ENCODE measurements at places on chromosomes 6 and 20. TPM values are rescaled to one million over a fixed set of nuclear protein-coding genes. Genes with fewer than 3 reads are reported as not detected.

The TRIM40 gene
- not detected for total RNA-seq

The ACTL10 gene
- not detected for total RNA-seq

The WFDC2 gene
- total RNA-seq: not detected

The HLA-DQB1 gene
- total RNA-seq: 5.4 TPM

The CTCFL gene
- total RNA-seq: not detected

The KCNK15 gene
- 0.46 TPM for total RNA-seq

The PIM1 gene
- 37.6 TPM for total RNA-seq

The EGFL8 gene
- total RNA-seq: 2.5 TPM

The DNAH8 gene
- not detected for total RNA-seq

The WDR46 gene
- total RNA-seq: 46.0 TPM

All from psoas muscle (tissue), 8 donors.